ENCODE measurements at places on chromosomes 4 and X.

GRCh38 chr4:90148574-90149148, 21.5 kb downstream of the CCSER1 start:
- no peak for DNase-seq

DNA sequence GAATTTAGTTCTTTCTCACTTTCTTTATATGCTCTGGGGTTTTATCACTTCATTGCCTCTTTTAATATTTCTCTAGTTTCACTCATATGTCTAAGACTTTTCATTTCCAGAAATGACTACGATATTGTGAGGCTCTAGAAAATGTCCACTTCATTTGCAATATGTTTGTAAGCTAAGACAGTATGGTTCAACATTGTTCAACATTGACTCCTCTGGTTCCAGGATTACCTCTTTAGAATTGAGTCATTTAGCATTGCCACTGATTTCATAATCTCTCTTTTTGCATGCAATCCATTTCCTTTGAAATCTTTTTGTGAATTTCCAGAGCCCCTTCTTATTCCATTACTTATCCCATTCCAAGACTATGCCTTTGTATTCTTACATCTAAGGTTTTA, 32.3 kb downstream of the BBS12 start:
- DNase-seq, result no peak

GRCh38 chr4:153420361-153420760, 45.8 kb upstream of the TMEM131L start:
- DNase-seq, result no peak

DNA sequence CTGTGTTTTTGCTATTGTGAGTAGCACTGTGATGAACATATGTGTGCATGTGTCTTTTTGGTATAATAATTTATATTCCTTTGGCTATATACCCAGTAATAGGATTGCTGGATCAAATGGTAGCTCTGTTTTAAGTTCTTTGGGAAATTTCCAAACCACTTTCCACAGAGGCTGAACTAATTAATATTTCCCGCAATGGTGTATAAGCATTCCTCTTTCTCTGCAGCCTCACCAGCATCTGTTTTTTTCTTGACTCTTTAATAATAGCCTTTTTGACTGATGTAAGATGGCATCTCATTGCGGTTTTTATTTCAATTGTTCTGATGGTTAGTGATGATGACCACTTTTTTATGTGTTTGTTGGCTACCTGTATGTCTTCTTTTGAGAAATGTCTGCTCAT, 247.7 kb upstream of the NDST3 start:
- no peak for DNase-seq

DNA sequence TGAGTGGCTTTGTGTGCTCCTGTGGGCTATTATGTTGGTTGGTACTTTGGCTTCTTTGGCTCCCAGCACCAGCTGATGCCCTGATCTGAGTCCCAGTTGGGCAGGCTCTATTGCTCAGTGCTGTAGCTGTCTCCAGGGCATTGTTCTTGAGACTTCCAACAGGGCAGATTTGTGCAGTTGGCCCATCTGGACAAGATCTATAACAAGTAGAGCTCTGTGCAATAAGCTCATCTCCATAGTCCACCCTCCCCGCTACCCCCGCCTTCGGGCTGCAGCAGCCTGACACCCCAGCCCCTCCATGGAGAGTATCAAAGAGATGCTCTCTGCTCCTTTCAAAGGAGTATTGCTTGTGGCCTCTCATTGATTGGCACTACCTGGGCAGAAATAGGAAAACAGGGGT, 5.8 kb upstream of the TMEM31 start:
- DNase-seq, result no peak

GRCh38 chr4:153021276-153021675, 85.2 kb downstream of the FHDC1 start:
- DNase-seq, result no peak

- DNase-seq, result no peak
Observed at GRCh38 chrX:51026862-51027261, 116.3 kb downstream of the BMP15 start.

DNA sequence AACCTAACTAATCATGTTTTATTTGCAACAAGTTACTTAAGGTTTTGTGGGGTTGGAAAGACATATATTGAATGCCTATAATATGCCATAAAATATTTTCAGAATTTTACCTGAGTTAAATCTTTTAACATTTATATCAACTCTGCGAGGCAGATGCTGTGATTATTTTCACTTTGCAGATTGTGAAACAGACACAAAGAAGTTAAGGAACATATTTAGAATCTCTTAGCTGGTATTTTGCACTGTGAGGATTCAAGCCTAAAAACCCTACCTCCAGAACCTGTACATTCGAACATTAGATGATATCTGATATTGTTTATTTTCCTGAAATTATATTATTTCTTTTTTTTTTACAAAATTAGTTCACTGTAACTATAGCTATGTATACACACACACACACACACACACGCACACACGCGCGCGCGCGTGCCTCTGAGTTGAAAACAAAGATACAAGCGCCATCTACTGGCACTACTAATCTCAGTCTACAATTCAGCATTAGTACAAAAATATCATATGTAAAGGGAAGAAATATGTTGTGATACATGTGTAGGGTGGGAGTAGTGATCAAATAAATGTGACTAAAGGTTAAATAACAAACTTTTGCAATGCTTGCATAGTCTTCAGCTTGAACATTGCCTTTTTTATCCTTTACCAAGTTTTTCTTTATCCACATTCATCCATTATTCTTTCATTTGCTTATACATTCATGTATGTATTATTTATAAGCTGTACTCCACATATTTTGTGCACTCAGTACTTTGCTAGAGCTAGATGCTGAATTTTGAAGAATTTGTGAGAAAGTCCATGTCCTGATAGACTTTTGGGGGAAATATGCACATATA, 61.5 kb downstream of the ANXA10 start:
- DNase-seq, result no peak

DNA sequence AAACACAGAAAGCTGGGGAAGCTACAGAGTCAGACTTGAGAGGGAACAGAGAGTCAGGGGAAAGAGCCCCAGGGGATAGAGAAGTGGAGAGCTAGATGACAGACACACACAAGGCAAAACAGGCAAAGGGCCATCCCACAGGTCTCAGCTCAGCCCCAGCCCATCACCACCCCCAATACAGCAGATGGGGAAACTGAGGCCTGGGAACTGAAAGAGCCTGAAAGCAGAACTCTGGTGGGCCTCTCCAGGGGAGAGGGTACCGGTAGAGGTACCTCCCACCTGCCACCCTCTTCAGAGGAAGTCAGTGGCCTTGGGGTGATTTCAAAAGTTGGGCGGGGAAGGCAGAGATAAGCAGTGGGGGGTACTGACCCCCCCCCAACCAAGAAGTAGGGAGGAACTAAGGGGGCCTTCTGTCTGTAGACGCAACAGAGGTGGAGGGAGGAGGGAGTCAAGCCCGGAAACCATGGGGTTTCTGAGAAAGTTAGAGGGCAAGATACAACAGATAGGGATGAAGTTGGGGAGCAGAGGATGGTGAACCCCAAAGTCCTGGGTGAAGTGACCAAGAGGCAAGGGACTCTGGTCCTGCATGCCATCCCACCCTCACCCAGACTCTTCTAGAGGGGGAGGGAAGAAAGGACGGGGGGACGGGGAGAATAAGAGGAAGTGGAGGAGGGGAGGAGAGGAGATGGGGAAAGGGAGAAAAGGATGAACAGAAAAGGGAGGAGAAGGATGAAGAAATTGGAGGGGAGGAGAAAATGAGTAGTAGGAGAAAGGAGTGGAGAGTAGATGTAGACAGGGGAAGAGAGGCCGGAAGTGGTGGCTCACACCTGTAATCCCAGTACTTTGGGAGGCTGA, 3.2 kb downstream of the GATA1 start:
- no peak for DNase-seq

GRCh38 chr4:185712350-185713024, 99.5 kb downstream of the SORBS2 start:
- no peak for DNase-seq

DNA sequence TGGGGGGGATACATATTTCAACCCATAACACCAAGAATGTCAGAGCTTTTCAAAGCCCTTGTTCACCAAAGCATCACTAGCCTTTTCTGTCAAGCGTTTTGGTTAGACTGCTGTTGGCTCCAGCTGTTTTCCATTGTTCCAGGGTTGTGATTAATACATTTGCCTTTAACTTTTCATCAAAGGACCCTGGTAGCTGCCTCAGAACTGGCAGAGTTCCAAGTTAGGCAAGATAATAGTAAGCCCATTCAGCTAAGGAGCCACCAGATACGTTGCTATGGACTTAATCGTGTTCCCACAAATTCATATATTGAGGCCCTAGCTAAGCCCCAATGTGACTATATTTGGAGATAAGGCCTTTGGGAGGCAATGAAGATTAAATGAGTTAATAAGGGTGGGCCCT, 37.1 kb downstream of the ENOPH1 start:
- DNase-seq, result no peak

DNA sequence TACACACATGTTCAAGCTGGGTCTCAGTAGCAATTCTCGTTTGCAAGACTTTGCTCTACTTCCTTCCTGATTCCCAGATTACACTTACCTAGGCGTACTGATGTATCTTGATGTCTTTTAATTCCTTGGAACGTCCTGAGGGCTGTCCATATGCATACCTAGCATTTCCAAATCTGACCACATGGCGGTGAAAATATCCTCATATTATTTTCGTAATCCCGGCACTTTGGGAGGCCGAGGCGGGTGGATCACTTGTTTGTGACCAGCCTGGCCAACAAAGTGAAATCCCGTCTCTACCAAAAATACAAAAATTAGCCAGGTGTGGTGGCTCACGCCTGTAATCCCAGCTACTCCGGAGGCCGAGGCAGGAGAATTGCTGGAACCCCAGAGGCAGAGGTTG, 1786.3 kb upstream of the TENM3 start:
- DNase-seq, result no peak

- DNase-seq, result no peak
Observed at GRCh38 chr4:148435654-148436406, 6.4 kb downstream of the NR3C2 start.

- DNase-seq, result no peak
Observed at GRCh38 chr4:79087071-79087470, 147.8 kb upstream of the PAQR3 start.

GRCh38 chr4:40524366-40525041, 105.2 kb downstream of the RBM47 start:
- DNase-seq, result no peak

Data from GOT3 (cell line).